CD4-positive, alpha-beta T cell treated with Interleukin-2 at 100 ng/mL for 4 hours (primary cell): ENCODE measurements at places on chromosomes 6 and 20.
A peak's percentile ranks its signal among the peaks of the same experiment; 100 is the strongest.

GRCh38 chr20:20864351-20865096, 152.1 kb upstream of the RALGAPA2 start:
- no peak for DNase-seq

DNA sequence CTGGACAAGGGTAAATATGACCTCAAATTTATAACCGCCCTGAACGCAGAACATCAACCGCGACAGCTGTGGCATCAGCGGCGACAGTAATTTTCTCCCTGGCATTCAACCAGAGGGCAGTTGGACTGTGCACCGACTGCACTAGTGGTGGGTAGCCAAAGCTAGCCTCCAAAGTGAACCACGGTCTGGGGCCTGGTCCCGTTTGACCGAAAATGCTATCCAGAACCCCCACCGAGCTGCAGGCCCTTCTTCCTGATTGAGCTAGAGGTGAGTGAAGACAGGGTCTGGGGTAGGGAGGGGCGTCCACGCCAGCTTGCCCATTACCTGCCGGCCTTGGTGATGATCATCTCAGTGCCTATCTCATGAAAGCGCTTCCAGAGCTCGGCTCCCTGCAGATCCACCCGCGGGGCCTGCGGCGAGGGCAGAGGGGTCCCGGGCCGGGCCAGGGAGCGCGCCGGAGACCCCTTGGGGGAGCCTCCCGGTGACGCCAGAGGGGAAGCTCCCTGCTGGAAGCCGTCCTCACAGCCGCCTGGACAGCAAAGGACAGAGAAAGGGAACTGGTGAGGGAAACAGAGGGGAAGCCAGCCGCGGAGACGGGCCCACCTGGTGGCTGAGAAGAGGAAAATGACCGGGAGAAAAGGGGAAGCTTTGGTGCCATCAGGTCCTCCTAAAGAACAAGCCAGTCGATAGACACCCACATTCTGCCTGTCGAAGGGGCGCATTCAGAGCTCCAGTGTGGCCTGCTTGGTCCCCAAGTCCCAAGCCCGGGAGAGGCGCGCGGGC, 2.0 kb downstream of the TBX18 start:
- no peak for DNase-seq

DNA sequence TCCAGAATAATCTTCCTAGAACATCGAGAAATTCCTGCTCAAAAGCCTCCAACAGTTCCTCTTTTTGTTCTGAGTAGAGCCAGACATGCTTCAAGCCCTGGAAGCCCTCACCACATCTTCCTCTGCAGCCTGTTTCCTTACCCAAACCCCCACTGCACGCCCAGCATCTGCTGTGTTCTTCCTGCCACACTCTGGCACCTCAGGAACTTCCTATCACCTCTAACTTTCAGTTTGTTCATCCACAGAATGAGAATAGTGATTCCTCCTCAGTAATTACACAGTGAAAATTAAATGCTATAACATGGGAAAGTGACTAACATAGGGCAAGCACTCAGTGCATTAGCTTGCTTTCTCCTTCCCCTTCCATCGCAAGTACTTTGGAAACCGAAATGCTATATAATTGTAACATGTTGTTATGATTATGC, 26.3 kb downstream of the C6orf89 start:
- DNase-seq: peak; percentile 37

- peak; percentile 89 for DNase-seq
These were observed at the start of gene HLA-DRA for GRCh38 chr6:32439602-32440214. Gene HLA-DRA, plus strand, starts transcription at chr6:32439887. Its CDS starts 64 bp downstream, at chr6:32439951.

- DNase-seq: no peak
These were observed 35.6 kb upstream of the TMEM181 start for GRCh38 chr6:158524311-158524710.

DNA sequence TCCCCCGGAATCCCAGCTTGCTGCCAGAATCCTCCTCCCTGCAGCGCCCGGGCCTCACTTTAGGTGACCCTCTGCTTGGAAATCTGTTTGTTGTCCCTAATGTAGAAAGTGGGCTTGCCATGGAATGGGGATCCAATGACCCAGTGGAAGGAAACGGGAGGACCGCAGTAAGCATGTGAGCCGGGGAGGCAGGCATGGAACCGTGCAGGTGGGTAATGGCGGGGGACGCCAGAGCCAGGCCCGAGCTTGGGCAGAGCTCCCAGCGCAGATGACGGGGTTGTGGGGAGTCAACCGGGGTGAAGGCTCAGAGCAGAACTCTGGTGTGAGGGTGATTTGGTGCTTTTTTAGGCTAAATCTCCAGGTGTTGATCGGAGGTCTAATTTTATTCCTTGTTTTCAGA, 188.3 kb downstream of the QKI start:
- no peak for DNase-seq
